Stromal cell of bone marrow (primary cell): ENCODE measurements at places on chromosomes 2 and 18.

DNA sequence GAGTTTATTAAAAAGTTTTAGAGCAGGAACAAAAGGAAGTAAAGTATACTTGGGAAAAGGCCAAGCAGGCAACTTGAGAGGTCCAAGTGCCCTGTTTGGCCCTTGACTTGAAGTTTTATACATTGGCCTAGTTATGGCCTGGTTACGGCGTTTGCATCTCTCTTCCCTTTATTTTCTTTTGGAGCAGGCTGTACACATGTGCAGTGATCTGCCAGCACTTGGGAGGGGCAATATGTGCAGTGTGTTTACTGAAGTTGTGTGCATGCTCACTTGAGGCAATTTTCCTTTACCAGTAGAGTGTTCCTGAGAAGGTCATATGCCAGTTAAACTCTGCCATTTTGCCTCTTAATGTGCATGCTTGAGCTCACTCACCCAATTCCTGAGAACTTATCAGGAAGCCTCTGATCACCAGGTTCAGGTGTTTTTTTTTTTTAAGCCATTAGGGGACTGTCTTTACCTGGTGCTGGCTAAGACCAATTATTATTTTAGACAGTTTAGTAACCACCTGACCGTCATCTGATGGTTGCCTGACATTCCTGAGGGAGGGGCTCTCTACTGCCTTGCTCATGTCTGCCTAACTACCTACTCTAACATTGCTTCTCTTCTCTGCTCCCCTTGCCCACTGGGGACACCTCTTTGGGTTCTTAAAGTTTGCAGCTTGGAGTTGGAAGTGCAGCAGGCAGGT is 48.0 kb downstream of the SCN2A start:
- DNase-seq, result no peak

DNA sequence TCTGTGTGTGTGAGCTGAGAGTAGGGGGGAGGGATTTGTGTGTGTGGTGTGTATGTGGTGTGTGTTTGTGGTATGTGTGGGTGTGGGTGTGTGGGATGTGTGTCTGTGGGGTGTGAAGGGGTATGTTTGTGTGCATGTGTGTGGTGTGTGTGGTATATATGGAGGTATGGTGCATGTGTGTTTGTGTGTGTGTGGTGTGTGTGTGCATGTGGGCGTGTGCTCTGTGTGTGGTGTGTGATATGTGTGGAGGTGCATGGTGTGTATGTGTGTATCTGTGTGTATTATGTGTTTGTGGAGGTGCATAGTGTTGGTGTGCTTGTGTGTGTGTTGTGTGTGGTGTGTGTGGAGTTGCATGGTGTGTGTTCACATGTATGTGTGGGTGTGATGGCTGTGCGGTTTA is 106.0 kb downstream of the CMPK2 start:
- DNase-seq, result no peak

DNA sequence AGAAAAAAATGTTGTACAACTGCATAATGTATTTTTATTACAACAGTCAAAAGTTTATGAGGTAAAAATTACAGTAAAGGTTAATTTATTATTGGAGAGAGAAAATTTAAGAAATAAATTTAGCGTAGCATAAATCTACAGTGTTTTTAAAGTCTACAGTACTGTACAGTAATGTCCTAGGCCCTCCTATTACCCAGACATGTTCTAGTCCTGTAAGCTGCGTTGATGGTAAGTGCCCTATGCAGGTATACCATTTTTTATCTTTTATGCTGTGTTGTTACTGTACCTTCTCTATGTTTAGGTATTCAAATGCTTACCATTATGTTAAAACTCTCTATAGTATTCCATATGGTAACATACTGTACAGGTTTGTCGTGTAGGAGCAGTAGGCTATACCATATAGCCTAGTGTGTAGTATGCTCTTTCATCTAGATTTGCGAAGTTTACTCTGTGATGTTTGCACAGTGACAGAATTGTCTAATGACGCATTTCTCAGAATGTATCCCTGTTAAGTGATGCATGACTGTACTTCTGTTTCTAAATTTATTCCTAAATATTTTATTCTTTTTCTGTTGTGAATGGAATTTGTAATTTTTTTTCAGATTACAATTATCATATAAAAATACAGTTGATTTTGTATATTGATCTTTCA is 24.5 kb downstream of the ABI2 start:
- no peak for DNase-seq

- DNase-seq, result no peak
Measured at GRCh38 chr2:74880054-74880728, 46.3 kb downstream of the HK2 start.

- no peak for DNase-seq
Measured at GRCh38 chr2:58503918-58504317, 262.8 kb upstream of the FANCL start.

DNA sequence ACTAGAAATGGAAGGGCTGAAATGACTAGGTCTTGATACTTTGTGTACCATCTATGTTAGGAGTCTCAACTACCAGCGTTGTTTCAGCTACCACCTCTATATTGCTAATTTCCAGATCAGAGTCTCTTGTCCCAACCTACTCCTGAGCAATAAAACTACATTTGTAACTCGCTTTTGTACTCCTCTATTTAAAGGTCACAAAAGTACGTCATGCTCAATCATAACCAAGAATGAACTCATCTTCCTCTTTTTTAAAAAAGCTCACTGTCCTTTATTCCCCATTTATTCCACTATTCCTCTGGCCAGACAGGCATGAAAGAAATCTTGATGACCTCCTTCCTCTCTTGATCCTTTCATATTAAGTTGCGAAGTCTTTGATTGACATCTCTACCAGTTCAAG is 11.2 kb upstream of the MATN3 start:
- DNase-seq, result no peak
